ENCODE measurements at places on chromosomes 3 and 15. TPM values are rescaled to one million over a fixed set of nuclear protein-coding genes. Genes with fewer than 3 reads are reported as not detected.

CPA3 gene
- total RNA-seq: not detected

RTP1 gene
- not detected for total RNA-seq

CCR2 gene
- 80.1 TPM for total RNA-seq

ROPN1 gene
- not detected for total RNA-seq

GANC gene
- 22.7 TPM for total RNA-seq

PDZRN3 gene
- not detected for total RNA-seq

RPP14 gene
- total RNA-seq: 12.9 TPM

DNA sequence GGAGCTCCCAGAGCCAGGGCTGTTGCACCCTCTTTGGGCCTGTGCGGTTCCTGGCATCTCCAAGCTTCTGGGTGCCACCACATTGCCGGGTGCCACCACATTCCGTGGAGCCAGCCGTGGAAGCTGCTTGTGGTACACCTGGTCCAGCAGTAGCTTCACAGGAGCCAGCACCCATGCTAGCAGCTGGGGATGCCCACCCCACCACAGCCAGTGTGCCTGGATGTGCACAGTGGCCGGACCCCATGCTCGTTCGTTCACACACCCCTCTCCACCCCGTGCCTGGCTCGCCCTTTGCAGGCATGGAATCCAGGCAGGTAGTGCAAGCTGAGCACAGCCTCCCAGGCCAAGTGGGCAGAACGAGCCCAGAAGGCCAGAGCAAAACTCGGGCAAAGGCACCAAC lies 1029.8 kb upstream of the GBE1 start:
- H3K4me1 ChIP-seq: no peaks in the 10 kb centered on the region
- H3K36me3 ChIP-seq: no peaks in the 10 kb centered on the region
- no peak overlapping the region for H3K4me3 ChIP-seq
- H3K27me3 ChIP-seq: no peaks in the 10 kb centered on the region
- no peak for DNase-seq

GRCh38 chr3:78613421-78613879 lies 1154.3 kb downstream of the ROBO1 start:
- no peaks in the 10 kb centered on the region for H3K27me3 ChIP-seq
- DNase-seq: no peak
- H3K4me1 ChIP-seq: no peaks in the 10 kb centered on the region
- H3K36me3 ChIP-seq: no peaks in the 10 kb centered on the region
- H3K27ac ChIP-seq: no peak overlapping the region

GRCh38 chr15:33834892-33835743 lies 133.2 kb upstream of the CHRM5 start:
- H3K4me3 ChIP-seq: no peak overlapping the region
- no peaks in the 10 kb centered on the region for H3K36me3 ChIP-seq
- no peak for DNase-seq
- no peaks in the 10 kb centered on the region for H3K4me1 ChIP-seq
- H3K27me3 ChIP-seq: no peaks in the 10 kb centered on the region
- no peak overlapping the region for H3K27ac ChIP-seq

DNA sequence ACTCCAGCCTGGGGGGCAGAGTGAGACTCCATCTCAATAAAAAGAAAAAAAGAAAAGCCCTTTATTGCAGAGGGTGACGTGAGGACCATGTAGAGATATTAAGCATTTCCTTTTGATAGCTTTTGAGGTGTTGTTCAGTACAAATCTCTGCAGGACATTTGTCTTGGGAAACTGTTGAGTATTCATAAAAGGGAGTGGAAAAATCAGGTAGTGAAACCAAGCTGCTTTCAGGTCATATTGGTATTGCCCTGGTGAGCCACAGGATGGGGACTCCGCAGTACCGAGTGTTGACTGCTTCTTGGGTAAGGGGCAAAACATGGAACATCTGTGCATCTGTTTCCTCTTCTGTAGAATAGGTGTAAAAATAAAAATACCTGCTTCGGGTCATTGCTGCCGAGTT lies 9.9 kb downstream of the ITPR1 start:
- H3K36me3 ChIP-seq: peaks cover 30% of the 10 kb centered on the region
- H3K4me1 ChIP-seq: peaks cover 56% of the 10 kb centered on the region
- no peak overlapping the region for H3K4me3 ChIP-seq

DNA sequence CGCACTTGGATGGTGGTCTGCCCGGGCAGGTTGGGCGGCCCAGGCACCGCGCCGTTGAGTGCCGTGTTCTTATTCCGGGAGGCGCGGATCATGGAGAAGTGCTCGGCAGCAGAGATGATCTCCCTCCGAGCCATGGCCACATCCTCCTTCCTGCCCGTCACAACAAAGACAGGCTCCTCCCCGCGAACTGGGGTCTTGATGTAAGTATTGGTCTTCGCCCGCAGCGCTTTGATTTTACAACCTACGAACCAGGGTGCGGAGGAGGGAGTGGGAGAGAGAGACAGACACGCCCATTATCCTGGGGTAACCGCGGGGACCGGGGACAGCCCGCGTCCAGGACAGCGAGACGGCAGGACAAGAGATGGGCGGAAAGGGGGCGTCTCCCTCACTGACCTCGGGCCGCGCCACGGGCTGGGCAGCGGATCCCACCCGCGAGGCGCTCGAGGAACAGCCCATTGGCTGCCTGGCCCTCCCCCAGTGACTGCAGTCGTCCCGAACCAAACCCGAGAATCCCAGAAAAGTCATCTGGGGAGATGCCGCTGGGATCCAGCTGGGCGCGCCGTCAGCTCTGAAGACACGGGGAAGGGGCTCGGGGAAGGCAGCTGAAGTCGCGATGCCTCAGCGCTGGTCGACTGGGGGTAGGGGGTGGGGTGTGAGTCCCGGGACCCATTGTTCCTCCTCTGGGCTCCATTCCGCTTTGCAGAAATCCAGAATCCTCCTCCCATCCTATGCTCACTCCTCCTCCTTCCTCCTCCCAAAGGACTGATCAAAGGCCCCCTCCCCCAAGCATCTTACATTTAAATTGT lies 1.2 kb downstream of the MEX3B start:
- H3K4me1 ChIP-seq: peaks cover 16% of the 10 kb centered on the region
- peak; percentile 53 for DNase-seq
- H3K36me3 ChIP-seq: no peaks in the 10 kb centered on the region
- peaks cover 37% of the 10 kb centered on the region for H3K27me3 ChIP-seq
- H3K27ac ChIP-seq: no peak overlapping the region
- H3K4me3 ChIP-seq: peak overlapping the region; percentile 68

- no peaks in the 10 kb centered on the region for H3K27me3 ChIP-seq
- no peaks in the 10 kb centered on the region for H3K36me3 ChIP-seq
- H3K27ac ChIP-seq: no peak overlapping the region
These were observed 64.4 kb downstream of the FRMD4B start for GRCh38 chr3:69321301-69322157.

GRCh38 chr15:82108489-82109078 lies 62.8 kb upstream of the MEX3B start:
- DNase-seq: peak; percentile 79
- no peak overlapping the region for H3K27ac ChIP-seq
- H3K27me3 ChIP-seq: no peaks in the 10 kb centered on the region
- no peak overlapping the region for H3K4me3 ChIP-seq

- H3K4me3 ChIP-seq: peak overlapping the region; percentile 96
- peaks cover 26% of the 10 kb centered on the region for H3K4me1 ChIP-seq
- no peak for DNase-seq
- H3K36me3 ChIP-seq: peaks cover 3% of the 10 kb centered on the region
These were observed 1.0 kb downstream of the LEKR1 start for GRCh38 chr3:156826896-156827882.

DNA sequence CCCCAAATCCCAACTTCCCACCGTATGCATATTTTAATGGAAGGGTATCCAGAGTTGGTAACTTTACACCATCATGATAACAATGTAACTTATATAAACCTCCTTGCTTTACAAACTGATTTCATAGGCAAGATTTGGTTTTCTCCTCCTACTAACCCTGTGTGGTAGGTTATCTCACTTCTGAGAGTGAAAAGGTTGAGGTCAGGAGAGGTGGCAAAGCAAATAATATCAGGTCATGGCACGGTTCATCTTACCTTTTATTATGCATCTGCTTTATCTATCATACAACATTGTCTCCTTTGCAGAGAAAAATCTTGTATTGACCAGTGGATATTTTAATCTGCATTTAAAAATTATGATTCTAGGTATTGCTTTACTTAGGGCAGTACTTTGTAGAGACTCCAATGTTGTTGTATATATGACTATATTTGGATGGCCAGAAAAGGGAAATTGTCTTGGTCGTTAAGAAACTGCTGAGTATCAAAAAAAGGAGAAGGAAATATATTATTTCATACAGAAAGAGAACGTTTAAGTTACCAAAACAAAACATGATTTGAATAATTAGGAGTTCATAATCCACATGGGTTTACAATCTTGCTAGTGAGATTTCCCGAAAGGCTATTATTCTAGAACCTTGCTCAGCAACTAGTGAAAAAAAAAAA lies 30.4 kb downstream of the NFKBIZ start:
- DNase-seq: no peak
- no peaks in the 10 kb centered on the region for H3K27me3 ChIP-seq
- no peak overlapping the region for H3K4me3 ChIP-seq
- H3K4me1 ChIP-seq: no peaks in the 10 kb centered on the region

- H3K4me1 ChIP-seq: peaks cover 8% of the 10 kb centered on the region
- H3K27ac ChIP-seq: no peak overlapping the region
- no peak overlapping the region for H3K4me3 ChIP-seq
- no peaks in the 10 kb centered on the region for H3K36me3 ChIP-seq
These were observed 125.5 kb downstream of the DGKG start for GRCh38 chr3:186236357-186237020.

- H3K36me3 ChIP-seq: no peaks in the 10 kb centered on the region
- no peak overlapping the region for H3K27ac ChIP-seq
- H3K4me1 ChIP-seq: no peaks in the 10 kb centered on the region
- H3K27me3 ChIP-seq: peaks cover 33% of the 10 kb centered on the region
- H3K4me3 ChIP-seq: no peak overlapping the region
These were observed 21.0 kb downstream of the LRRC31 start for GRCh38 chr3:169848741-169849140.

All from activated CD8-positive, alpha-beta memory T cell treated with anti-CD3 and anti-CD28 coated beads, Interleukin-2, amount 10 ng/mL, durations not matched to agents 7 days and 5 days (primary cell).